ENCODE measurements at places on chromosomes 7 and 10.
A peak's percentile ranks its signal among the peaks of the same experiment; 100 is the strongest.

- no peak for DNase-seq
These were observed 91.7 kb upstream of the ZMIZ1 start for GRCh38 chr10:78976825-78977755.

GRCh38 chr10:61786728-61787127 is 114.8 kb upstream of the ARID5B start:
- peak; percentile 23 for DNase-seq

DNA sequence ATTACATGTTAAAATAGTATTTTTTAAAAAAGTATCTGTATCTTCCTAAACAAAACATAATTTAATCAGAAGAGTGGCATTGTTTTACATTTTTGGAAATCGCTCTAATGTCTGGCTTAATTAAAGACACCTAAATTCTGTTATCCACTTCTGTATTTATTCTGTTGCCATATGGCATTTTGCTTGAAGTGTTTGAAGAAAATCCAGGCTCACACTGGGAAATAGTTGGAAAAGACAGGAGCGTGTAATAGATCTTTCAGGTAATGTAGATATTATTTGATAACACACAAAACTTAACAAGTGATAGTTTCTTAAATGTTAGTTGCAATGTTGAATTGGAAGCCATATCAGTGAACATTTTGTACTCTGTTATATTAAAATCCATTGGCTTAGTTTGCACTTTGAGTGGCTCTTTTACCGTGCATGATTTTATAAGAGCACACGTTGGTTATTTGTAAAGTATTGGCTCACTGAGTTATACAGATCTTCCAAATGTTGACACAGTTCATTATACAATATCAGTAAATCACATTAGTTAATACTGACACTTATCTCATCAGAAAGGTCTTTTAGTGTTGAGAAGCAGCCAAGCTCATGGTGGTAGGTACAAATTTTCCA is 128.4 kb upstream of the NPVF start:
- DNase-seq, result no peak

- DNase-seq, result no peak
These were observed 159.8 kb downstream of the CCDC7 start for GRCh38 chr10:32605787-32606186.

GRCh38 chr10:69494626-69495558 is 43.6 kb downstream of the TSPAN15 start:
- no peak for DNase-seq

DNA sequence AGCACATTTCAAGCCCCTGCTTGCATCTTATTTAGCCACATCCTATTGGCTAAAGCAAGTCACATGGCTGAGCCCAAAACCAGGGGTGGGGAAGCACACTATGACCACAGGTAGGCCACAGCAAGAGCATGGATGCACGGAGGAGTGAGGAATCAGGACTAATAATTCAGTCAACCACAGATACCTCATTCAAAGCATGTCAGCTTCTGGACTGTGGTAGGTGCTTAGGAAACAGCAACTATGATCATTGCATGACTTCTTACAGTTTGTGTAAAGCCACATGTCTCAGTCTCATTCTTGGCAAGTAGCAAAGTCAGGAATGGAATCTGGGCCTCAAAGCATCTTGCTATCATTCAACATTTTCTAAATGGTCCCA is 79.0 kb upstream of the EMX2 start:
- DNase-seq, result no peak

DNA sequence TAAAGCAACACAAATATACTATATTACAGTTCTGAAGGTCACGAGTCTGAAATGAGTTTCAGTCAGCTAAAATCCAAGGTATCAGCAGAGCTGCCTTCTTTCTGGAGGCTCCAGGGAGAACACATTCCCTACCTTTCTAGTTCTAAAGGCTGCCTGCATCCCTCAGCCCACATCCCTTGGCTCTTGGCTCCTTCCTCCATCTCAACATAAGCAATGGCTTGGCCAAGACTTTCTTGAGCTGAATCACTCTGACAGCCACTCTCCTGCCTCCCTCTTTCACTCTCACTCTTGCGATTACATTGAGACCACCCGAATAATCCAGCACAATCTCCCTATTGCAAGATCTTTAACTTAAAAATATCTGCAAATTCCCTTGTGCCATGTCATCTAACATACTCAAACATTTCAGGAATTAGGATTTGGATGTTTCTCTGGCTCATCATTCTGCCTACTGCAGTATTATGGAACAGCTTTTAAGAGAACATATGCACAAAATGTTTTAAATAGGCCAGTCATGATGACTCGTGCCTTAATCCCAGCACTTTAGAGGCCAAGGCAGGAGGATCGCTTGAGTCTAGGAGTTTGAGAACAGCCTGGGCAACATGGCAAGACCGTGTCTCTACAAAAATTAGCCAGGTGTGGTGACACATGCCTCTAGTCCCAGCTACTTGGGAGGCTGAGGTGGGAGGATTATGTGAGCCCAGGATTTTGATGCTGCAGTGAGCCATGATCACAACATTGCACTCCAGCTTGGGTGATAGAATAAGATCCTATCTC is 144.2 kb upstream of the VSTM2A start:
- DNase-seq, result no peak

- no peak for DNase-seq
These were observed 186.8 kb downstream of the PARD3 start for GRCh38 chr10:34628174-34628796.

- no peak for DNase-seq
These were observed 20.6 kb downstream of the SHTN1 start for GRCh38 chr10:116984202-116984990.

GRCh38 chr10:69439350-69439739 is 11.9 kb upstream of the TSPAN15 start:
- DNase-seq, result peak; percentile 60

DNA sequence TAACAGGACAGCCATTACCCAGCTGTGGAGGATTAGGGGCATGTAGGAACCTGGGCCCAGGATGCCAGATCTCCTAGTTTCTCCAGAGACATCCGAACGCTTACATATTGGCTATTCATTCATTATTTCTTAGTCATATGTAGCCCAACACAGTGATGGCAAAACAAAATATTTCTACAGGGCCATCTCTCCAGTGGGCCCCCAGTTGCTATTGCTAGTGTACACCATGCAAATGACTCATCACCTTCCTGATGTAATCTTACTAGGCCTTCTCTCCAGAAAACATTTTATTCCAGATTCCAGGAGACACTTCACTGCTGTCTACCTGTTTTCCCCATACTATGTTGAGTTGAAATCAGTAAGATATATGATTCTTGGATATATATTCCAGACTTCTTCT is 201.7 kb downstream of the PLXDC2 start:
- no peak for DNase-seq

- peak; percentile 85 for DNase-seq
These were observed 804 bp downstream of the FRAT1 start for GRCh38 chr10:97319671-97320479.

DNA sequence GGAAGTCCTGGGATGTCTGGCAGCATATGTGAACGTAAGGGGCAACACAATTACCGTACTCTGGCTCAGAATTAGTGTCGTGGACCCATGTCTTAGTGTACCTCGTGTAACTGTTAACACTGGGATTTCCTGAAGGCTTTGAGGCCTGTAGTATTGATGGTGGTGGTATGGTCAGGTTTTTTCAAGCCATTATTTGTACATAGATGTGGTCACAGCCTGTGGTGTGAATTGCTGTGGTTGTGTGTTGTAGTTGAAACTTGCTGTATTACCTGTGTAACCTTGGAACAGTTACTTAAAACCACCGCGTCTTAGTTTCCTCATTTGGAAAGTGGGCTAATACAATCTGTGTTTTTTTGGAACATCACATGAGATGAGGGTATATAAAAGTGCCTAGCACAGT is 5.3 kb downstream of the EXOC4 start:
- DNase-seq, result no peak

GRCh38 chr7:28956608-28957063 is 1.5 kb downstream of the TRIL start:
- peak; percentile 98 for DNase-seq

- no peak for DNase-seq
These were observed 9.9 kb upstream of the GALNT11 start for GRCh38 chr7:152015600-152015999.

DNA sequence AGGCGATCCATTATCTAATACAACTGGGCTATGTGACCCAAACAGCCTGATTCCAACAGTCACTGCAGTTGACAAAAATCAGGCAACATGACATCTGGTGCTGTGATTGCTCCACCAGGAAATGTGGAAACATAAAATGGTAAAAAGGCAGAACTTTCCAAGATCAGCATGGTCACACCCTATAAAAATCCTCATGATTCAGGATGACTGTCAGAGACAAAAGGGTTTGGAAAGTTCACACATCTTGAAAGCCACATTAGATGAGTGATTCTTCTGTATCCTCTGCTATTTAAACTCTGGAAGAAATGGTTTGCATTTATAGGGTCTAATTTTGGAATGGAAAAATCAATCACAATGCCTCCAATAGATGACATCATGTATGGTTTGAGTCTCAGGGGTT is 662.6 kb upstream of the IGFBP3 start:
- DNase-seq, result no peak

GRCh38 chr7:121404348-121404747 is 8.2 kb upstream of the FAM3C start:
- no peak for DNase-seq

DNA sequence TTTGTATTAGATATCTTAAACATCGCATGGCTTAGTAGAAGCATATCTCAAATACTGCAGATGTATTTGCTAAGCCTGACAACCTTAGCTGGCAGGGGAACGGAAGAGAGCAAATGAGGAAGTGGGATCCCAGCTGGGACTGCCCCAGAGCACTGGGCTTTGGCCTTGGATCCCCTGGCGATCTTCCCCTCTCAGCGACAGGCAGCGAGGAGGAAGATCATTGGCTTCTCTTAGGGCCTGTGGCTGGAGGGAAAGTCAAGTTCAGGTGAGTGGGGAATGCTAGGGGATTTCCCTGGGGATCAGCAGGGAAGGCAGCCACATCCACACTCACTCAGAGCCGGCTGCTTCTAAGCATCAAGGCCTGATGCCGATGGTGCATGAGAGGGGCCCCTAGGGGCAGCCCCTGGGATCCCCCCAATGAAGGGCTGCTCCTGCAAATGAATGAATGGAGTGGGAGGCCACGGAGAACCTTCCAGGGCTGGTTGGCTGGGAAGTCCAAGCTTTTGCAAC is 42.0 kb downstream of the LYZL2 start:
- peak; percentile 15 for DNase-seq

DNA sequence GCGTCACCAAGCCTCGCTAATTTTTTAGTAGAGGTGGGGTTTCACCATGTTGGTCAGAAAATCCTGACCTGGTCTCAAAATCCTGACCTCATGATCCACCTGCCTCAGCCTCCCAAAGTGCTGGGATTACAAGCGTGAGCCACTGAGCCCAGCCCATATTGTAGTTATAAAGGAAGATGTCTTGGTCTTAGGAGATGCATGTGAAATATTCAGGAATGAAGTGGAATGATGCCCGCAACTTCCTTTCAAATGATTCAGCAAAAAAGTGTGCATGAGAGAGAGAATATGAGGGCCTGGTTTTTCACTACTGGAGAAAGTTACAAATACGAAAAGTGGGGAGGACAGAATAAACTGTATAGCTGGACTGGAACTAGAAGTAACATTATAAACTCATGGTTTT is 15.9 kb downstream of the TMEM209 start:
- no peak for DNase-seq

GRCh38 chr10:117830205-117830604 is 216.5 kb downstream of the RAB11FIP2 start:
- DNase-seq, result no peak

GRCh38 chr10:37748170-37748569 is 109.2 kb downstream of the ZNF248 start:
- no peak for DNase-seq

DNA sequence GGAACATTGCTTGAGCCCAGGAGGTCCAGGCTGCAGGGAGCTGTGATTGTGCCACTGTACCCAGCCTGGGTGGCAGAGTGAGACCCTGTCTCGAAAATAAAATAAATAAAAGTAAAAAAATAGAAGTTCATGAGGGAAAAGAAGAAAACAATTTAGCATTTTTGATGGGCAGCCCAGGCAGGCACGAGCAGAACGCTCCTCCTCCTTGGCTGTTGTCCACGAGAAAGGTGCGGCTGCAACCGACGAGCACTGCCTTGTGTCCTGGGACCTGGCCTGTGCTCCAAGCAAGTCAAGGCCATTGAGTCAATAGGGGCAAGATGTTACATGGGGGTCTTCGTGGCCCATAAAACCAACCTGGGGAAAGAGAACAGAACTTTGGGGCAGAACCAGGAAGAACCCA is 25.6 kb downstream of the EBF3 start:
- no peak for DNase-seq

GRCh38 chr7:70135656-70136055 is 537.4 kb downstream of the AUTS2 start:
- no peak for DNase-seq

- no peak for DNase-seq
These were observed 229.9 kb upstream of the MKLN1 start for GRCh38 chr7:131097662-131098376.
